Stimulated activated CD4-positive, alpha-beta T cell treated with anti-CD3 and anti-CD28 coated beads, Interleukin-4, amount 100 ng/mL, for 1 hour (primary cell): ENCODE measurements at places on chromosomes 1 and 21.

DNA sequence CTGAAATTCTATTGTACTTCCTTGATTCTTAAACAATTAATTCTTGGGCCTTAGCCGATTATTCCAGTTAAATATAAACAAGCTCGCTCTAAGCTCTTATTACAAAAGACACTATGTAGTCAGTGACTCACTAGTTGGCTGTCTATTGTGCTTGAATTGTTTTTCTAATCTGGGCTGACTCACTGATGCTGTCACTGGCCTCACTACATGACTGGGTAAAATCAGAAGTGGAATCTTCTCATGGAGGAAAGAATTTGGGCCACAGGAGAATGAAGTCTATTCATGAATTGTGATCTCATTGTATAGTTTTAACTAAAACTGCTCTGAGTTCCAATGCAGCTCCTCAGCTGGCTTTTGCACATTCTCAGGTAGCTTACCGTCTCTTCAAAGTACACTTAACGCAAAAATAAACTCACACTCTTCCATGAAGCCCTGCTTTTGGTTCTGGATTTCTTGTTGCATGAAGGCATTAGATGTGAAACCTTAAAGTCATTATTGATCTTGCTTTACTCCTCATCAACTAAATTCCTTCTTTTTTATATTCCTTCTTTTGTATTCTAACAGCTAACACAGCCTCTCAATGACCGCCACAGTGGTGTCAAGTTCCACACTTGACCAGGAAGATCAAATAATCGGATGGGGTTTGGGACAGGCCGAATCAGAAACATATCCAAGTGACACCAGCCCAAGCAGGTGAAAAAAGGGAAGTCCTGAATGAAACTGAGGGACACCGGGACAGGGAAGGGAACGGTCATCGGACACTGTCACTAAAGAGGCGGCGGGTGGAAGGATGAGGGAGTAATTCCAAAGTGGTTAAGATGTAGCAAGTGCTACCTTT, 80.9 kb upstream of the LBR start:
- DNase-seq = no peak

DNA sequence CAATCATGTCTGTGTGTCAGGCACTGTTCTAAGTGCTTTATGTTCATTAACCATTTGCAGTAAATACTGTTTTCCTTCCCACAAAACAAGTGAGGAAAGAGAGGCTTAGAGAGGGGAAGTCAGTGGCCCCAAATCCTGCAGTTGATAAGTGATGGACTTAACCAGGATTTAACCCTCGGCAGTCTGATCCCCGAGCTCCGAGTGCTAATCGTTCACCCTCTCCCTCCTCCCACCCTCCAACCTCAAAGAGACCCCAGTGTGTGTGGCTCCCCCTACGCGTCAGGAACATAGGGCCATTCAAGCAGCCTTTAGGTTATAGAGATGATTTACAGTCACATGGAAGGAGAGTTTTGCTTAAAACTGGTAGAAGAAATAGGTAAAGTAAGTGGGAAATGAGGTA, 47.2 kb downstream of the SCCPDH start:
- DNase-seq = no peak

GRCh38 chr1:31300193-31300592, 3.4 kb downstream of the ZCCHC17 start:
- DNase-seq = no peak

DNA sequence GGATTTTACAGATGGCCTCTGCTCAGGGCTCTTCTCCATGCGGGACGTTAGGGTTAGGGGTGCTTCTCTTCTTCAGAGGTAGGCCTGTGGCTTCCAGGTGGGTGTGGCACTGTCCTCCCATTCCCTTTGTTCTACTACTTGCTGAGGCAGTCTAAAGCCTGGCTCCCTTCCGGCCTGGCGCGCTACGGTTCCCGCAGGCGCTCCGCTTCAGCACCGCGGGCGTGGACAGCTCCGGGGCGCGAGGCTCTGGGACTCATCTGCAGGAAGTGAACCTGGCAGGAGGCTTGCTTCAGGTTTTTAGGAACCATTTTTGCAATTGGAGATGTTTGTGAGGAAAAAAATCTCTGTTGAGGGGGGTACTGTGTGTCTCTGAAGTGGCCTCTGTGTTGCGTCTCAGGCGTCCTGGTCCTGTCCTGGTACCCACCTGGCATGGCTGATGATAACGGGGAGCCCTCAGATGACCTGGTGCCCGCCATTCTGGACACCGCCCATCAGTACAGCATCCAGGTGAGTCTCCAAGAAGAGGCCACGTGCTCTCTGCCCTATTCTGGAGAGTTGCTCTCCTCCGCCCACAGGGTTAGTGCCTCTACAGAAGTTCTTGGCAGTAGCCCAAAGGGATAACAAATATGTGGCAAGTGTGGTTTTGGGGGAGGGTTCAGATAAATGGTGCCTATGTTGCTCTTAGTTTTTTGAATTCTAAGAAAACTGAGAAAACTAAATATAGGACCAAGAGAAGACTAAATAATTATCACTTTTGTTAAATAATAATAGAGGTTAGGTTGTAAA, 1.9 kb downstream of the MANEAL start:
- peak; percentile 48 for DNase-seq

GRCh38 chr1:230618537-230618936, 23.7 kb upstream of the COG2 start:
- no peak for DNase-seq

DNA sequence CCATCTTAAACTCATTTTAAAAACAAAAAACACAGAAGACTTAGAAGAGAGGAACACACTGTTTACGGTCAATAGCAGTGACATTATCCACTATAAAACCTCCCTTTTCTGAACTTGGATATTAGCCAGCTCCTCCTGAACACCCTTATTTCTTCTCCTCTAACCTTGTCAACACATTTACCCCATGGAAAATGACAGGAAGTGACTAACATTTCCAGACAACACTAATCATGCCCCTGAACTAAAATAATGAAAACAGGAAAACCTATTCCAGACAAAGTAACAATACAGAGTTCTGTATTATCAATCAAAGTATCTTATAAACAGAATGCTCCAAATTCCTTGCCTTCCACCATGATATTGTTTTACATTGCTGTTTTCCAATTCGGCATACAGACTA, 45.3 kb downstream of the PALMD start:
- DNase-seq = no peak

- no peak for DNase-seq
Observed at GRCh38 chr1:96365076-96365475, 356.5 kb upstream of the PTBP2 start.

- DNase-seq = no peak
Observed at GRCh38 chr1:159897962-159898361, 2.0 kb downstream of the CFAP45 start.
